Activated T-helper 1 cell treated with anti-CD3 and anti-CD28 coated beads, Interleukin-2, amount 50 U/mL, for 16 hours (primary cell): ENCODE measurements at places on chromosomes 3 and 15.

DNA sequence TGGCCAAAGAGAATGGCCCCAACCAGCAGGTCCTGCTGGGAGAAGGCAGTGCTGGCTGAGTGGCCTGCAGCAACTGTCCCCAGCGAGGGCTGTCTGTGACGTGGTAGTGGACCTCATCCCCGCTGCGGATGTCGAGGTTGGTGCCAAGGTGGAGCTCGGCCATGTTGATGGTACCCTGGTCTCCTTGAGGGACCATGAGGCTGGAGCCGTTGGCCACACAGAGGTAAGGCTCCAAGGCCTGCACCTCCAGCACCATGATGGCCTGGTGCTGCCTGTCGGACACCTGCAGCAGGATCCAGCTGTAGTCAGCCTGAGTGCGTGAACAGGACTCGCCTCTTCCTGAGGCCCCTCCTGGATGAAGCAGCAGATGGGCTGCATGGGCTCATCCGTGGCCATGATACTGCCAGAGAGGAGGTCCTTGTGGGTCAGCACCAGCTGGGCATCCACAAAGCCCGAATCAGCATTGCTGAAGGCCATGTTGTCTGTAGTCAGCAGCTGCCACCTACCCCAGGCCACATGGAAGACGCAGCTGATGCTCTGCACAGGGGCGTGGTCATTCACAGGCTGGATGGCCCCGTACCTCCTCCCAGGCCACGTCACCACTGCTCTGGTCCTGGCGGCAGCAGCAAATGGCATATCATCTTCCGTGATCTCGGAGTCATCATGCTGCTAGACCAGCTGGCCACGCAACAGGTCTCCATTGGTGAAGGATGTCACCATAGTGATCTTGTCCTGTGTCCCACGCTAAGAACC, 167.5 kb downstream of the GOLGA6L4 start:
- no peak for DNase-seq

DNA sequence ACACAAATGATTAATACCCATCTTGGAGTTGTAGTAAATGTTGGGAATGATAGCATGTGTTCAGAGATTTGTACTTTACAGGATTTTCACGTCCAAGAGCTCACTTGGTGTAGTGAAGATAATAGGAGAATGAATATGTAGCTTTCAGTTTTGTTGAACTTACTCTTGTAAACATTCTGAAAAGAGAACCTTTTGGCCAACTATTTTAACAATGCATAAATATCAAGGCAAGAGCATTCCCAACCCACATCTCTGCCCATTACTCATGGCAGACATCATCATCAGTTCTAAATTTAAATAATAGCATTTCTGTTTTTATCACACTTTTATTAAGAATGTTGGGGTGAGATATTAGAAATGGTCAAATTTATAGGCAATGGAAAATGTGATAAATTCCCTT, 465.2 kb upstream of the TPRG1 start:
- no peak for DNase-seq

- DNase-seq: no peak
Observed at GRCh38 chr15:71080705-71081104, 34.6 kb upstream of the THSD4 start.

- no peak for DNase-seq
Observed at GRCh38 chr15:89132611-89133507, 44.6 kb downstream of the ABHD2 start.

DNA sequence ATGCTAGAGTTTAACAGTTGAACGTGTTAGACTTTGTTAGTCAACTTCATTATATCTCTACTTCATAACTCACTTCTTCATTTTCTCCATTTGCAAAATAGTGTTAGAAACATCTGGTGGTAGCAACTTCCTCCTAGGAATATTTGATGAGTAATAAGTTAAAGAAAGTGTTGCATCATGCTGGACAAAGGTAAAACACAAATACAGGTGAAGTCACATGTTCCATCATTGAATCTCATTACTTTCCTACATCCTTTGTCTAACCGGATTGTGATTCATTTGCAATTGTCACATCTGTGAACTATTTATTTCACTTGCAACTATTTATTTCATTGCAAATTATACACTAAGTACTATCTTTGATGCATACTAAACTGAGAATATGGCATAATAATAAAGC, 186.5 kb downstream of the TUSC7 start:
- DNase-seq: no peak

DNA sequence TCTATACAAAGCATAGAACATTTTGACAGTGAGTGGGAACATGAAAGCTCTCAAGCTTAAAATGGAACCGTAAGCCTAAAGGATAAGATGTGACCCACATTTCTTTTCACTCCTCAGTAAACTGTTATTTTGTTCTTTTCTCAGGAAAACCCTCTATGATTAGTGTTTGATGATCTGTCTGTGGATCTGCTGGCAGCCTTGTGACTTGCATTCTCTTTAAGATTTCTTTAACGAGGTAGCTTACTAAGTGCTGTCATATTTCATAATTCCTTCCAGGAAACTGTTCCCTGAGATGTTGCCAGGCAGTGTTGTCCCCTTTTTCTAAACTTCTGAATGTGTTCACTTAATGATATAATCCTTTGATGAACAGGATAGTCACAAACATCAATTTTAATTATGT, 167.6 kb downstream of the PYDC2 start:
- no peak for DNase-seq

- no peak for DNase-seq
Observed at GRCh38 chr3:146493221-146493620, 23.9 kb upstream of the PLSCR2 start.

GRCh38 chr15:80949756-80950155, 39.9 kb downstream of the MESD start:
- DNase-seq: no peak

DNA sequence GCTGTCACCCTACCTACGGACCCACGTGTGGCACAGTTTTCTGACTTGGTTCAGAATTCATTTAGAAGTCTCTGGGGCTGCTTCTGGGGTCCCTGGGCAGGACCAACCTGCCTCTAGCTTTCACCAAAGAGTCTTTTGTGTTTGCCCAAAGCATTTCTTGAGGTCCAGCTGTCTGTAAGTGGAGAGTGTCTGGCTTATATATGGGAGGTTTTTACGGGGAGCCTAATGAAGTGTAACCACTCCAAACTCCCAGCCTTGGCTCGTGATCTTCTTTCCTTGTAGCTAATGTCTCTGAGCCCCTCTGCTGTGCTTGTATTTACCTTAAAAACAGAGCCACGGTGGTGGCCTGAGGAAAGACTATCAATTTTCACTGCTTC, 109.0 kb upstream of the CTDSPL start:
- no peak for DNase-seq

GRCh38 chr3:127734754-127735473, 62.2 kb downstream of the ABTB1 start:
- no peak for DNase-seq

GRCh38 chr3:10619989-10620832, 114.8 kb upstream of the ATP2B2 start:
- DNase-seq: no peak

GRCh38 chr15:63038926-63039673, 3.4 kb upstream of the TPM1 start:
- DNase-seq: no peak

GRCh38 chr3:150227839-150228238, 180.3 kb upstream of the TSC22D2 start:
- no peak for DNase-seq

- no peak for DNase-seq
Observed at GRCh38 chr3:39443530-39443929, 23.9 kb upstream of the MOBP start.

DNA sequence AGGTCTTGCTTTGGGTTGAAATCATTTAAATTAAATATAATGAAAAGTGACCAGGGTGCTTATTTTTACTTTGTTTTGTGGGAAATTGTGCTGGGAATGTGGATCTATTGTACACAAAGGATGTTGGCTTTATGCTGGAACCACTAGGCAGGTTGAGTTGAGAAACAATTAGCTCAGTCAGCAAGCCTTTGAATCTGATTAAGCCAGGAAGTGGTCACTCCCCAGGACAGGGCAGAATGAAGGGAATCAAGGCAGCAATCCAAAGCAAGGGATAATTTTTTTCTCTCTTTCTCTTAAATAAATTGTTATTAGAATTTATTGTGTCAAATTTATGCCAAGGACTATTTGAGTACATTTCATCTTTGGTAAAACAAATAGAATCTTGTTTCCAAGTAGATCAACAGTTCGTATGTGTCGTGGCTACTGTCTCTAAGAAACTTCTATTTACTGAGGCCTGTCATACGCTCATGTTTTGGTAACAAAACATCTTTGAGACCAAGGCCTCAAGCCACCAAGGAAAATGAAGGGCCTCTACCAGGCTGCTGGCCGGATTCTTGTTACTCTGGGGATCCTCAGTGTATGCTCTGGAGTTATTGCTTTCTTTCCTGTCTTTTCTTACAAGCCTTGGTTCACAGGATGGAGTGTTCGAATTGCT, at the start of gene TMEM212:
Gene TMEM212 (plus strand): TSS at position 486 of the 655 bp plus-strand sequence. CDS start 35 bp downstream, at position 521.
- no peak for DNase-seq

DNA sequence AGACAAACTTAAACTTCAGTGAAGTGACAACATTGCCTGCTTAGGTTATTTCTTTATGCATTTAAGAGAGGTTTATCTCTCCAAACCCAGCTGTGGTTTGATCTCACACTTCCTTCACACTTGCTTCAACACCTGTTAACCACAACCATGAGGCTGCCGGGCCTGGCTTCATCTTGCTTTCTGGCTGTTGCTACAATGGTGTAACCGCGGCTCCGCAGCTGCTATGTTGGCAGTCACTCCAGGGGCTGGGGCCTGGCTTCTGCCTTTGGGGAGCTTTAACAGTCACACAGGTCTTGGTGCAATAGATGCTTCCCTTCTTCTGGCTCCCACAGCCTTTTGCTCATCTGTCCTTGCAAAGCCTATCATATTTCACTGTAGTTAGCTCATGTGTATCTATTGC, 72.9 kb upstream of the MNS1 start:
- DNase-seq: peak; percentile 12

DNA sequence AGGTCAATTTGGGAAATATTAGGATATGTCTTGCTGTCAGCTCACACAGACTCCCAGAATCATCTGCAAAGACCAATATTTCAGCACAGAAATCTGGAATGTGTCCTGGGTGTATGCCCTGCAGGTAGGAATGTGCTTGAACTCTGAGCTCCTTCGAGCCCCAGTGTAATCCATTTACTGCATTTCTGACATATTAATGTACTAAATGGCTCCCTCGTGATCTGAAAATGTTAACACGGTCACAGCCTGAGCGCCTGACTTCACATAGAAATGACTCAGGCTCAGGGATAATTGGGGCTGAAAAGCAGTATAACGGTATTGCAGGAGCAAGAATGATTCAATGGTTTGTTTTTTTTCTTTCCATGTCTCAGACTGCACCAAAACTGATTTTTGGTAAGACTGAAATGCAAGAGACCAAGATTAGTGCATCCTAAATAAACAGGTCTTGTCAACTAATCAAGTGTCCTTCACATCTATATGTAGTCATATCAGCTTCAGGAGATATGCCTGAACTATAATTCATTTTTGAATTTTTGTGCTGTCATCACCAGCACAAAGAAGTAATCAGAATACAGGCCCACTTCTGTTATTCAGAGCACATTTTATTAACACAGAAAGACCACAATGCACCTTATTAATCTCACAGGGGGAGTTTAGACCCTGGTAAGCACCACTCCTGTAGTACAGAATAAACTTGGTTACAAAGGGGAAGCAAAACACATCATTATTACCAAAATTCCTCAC, 49.8 kb downstream of the DCLK3 start:
- no peak for DNase-seq

DNA sequence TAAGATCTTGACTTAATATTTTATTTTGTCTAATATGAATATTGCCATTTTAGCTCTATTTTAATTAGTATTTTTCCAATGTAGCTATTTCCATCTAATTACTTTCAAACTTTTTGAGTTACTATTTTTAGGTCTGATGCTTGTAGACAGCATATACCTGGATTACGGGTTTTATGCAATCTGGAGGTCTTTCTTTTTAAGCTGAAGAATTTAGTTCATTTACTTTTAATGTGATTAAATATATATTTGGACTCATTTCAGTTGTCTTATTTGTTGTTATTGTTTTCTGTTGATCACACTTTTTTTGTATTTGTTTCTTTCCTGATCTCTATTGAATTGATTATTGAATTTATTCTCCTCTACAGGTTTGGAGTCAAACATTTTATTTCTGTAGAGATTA, 30.3 kb downstream of the THRB start:
- no peak for DNase-seq

- no peak for DNase-seq
Observed at GRCh38 chr3:11944052-11944673, 60.0 kb upstream of the SYN2 start.

- no peak for DNase-seq
Observed at GRCh38 chr3:137963463-137963862, 46.5 kb upstream of the CLDN18 start.

DNA sequence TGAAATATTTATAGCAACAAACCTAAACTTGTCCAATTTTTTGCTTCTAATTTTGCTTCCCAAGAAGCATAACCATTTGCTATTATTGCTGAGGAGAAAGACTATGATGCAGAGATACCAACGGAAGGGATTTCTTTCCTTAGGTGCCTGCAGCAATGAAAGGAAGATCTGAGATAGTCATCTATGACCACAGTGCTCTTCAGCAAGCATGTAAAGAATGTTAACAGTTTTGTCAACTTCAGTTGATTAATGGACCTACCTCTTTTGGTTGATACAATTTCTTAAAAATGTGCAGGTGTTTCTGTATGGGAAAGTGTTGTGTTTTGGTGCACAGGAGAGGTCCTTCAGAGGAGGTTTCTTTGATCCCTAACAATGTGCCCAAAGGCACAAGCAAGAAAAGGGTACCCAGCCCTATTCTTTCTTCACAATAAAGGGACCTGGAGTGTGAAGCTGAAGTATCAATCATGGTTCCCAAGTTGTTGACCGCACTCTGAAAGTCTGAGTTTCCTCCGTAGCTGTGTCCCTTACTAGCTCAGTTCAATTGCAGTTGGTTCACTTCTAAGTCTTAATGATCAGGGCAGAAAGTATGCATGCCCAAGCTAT, 307.7 kb upstream of the KCNH8 start:
- no peak for DNase-seq

GRCh38 chr3:126711121-126711760, 7.2 kb downstream of the CHCHD6 start:
- no peak for DNase-seq

DNA sequence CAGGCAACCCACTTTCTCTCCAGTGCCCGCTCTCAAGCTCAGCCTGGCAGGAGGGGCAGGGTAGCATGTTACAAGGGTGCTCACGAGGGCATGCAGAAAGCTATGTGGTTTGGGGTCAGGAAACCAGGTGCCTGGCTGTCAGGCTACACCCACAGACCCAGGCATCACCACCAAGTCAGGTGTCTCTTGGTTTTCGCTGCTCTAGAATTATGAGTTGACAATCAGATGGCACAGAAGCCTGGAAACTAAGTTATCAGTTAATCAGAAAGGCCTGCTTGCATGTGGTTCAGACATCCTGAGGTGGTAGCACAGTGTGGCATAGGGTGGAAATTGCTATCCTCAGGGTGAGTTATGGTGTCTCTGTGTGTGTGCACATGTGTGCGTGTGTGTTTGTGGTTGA, 16.2 kb upstream of the CCR9 start:
- DNase-seq: peak; percentile 33

- no peak for DNase-seq
Observed at GRCh38 chr3:127542441-127542952, 48.0 kb downstream of the TPRA1 start.

- no peak for DNase-seq
Observed at GRCh38 chr3:18526667-18527066, 101.5 kb upstream of the SATB1 start.
